ENCODE measurements at places on chromosomes 7 and 10. TPM values are rescaled to one million over a fixed set of nuclear protein-coding genes. Genes with fewer than 3 reads are reported as not detected.

DNA sequence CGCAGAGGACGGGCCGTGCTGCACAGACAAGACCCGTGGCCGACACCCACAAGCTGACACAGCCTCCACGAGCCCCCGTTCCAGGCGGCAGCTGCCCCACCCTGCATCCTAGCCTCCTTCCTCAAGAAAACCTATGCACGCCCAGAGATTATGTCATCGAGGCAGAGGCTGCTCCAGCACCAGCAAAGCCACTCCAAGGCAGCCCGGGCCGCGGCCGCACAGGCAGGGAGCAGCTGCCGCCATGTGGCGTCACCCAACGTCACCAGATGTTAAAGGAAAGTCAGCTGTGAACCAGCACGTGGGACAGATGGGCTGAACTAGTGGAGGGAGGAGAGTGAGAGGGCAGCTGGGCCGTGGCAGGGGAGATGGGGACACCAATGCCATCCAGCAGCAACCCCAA, 59.8 kb downstream of the STK32C start:
- DNase-seq: no peak

DNA sequence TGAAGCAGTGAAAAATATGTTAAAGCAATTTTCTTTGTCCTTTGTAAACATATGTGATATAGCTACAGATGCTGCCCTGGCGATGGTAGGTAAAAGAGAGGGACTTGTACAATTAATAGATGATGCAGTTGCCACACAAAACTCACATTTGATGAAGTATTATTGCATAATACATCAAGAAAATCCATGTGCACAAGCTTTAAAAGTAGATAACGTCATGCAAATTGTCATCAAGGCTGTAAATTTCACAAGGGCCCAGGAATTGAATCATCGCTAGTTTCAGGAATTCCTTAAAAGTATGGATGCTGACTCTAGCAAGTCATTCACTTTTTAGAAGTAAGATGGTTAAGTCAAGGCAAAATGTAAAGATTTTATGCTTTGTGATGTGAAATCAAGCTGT, 10.0 kb downstream of the CYP3A5 start:
- no peak for DNase-seq

DNA sequence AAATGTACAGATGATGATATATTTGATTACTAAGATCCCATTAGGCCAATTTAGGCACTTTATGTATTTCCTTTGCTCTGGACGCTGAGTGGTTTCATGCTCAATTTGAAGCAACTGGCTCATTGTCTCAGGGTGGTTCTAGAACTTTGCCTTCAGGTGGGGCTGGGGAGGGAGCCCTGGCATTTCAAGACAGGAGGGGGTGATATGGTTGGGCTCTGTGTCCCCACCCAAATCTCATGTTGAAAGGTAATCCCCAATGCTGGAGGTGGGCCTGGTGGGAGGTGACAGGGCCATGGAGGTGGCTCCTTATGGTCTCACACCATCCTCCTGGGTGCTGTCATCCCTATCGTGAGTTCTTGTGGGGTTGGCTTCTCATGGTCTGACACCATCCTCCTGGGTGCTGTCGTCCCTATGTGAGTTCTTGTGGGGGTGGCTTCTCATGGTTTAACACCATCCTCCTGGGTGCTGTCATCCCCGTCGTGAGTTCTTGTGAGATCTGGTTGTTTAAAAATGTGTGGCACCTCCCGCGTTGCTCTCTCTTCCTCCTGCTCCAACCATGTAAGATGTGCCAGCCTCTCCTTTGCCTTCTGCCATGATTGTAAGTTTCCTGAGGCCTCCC, 151.5 kb upstream of the KLF6 start:
- no peak for DNase-seq

- DNase-seq: no peak
These were observed 65.3 kb downstream of the FRMPD2 start for GRCh38 chr10:48209241-48209640.

GRCh38 chr10:58237014-58237834, 30.5 kb downstream of the IPMK start:
- no peak for DNase-seq

The HTR5A gene
- total RNA-seq: not detected

- no peak for DNase-seq
These were observed 572.3 kb downstream of the TCERG1L start for GRCh38 chr10:130739016-130739756.

DNA sequence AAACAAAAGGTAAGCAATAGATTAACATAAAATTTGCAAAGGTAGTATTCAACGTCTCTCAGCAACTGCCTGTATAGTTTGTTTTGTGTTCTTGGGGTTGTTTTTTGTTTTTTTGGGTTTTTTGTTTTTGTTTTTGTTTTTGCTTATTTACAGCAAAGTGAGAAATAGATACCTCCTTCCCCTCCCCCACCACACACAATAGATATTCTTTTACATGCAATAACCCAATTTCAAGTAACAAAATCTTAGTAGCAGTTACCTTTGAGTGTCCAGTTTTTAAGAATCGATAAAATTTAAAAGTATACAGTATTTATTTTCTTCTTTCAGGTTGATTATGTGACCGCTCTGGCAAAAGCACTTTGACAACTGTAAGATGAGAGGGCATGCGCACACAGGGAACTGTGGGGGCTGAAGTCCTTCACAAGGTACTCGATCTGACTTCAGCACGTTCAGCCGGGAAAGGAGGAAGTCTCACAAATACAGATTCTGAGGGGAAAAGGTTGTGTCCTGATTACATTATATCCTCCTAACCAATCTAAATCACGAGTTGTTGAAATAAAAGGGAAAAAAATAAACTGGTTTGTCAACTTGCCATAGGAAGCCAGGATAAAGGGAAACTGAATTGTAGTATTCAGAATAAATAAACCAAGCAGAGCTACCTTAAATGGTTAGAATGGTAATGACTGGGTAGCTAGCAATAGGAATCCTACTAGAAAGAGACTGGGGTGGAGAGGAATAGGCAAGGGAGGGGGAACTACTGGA, 47.8 kb downstream of the CPEB3 start:
- DNase-seq: peak; percentile 68

- peak; percentile 18 for DNase-seq
These were observed 473.8 kb downstream of the KCNMA1 start for GRCh38 chr10:77163670-77164348.

- DNase-seq: no peak
These were observed 32.5 kb upstream of the TBX20 start for GRCh38 chr7:35286422-35286821.

DNA sequence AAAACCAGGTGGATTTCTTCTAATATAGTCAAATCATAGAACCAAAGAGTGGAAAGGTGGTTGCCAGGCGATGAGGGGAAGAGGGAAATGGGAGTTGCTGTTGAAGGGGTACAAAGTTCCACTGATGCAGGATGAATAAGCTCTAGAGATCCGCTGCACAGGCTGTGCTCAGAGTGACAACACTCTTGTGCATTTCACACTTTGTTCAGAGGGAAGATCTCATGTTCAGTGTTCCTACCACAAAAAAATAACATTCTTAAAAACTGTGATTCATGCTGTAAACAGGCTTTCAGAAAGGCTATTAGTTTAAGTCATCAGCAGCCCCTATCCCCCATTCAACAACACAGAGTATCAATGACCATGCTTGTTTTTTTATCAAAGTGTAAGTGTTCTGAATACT, 213.8 kb downstream of the COBL start:
- DNase-seq: no peak

GRCh38 chr7:572416-573268, 53.0 kb upstream of the PDGFA start:
- DNase-seq: no peak

DNA sequence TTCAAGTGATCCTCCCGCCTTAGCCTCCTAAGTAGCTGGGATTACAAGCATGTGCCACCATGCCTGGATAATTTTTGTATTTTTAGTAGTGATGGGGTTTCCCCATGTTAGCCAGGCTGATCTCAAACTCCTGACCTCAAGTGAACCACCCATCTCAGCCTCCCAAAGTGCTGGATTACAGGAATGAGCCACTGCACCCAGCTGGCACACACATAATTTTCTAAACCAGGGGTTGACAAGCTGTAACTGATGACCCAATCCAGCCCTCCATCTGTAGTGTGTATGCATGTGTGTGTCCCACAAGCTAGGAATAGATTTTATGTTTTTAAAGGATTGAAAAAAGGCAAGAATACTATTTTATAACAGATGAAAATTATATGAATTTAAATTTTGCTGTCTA, 125.9 kb upstream of the INSYN2A start:
- no peak for DNase-seq

DNA sequence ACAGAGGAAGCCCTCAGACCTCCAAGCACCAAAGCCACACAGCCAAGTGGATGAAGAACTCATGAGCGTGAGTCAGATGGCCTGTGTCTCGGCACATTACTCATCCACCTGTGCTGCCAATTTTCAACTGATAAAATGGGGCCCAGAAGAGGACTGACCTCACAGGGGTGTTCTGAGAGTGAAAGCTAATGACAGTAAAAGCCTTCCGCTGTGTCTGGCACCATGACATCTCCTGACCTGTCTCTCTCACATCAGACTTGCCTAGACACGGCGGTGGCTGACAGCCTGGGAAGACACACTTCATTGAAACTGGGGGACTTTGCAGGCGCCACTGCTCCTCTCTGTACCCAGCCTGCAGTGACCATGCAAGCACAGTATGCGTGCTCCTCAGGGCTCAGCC, 8.3 kb upstream of the SLC18A3 start:
- DNase-seq: no peak

The CALCR gene
- not detected for total RNA-seq

The UCN3 gene
- not detected for total RNA-seq

The ADARB2 gene
- total RNA-seq: 8.0 TPM

The KIAA1217 gene
- total RNA-seq: 25.9 TPM

The PRXL2A gene
- 40.7 TPM for total RNA-seq

DNA sequence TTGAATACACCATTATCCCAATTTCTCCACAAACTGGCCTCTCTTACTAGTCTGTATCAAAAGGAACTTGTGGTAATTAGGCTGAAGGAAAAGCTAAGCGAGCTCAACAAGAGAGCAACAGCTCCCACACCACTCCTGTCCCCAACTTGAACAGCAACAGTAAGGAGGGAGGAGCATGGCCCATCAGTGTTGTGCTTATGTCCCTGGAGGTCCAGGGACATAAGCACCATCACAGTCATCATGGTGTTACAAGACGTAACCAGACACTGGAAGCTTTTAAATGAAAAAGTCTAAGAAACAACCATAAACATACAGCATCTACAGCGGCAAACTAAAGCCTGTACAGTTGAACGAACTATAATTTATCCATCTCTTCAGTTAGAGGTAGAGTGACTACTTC, 989 bp downstream of the ERLIN1 start:
- no peak for DNase-seq

- peak; percentile 69 for DNase-seq
These were observed 81.0 kb upstream of the CACUL1 start for GRCh38 chr10:118835682-118836326.

The C10orf53 gene
- total RNA-seq: not detected

DNA sequence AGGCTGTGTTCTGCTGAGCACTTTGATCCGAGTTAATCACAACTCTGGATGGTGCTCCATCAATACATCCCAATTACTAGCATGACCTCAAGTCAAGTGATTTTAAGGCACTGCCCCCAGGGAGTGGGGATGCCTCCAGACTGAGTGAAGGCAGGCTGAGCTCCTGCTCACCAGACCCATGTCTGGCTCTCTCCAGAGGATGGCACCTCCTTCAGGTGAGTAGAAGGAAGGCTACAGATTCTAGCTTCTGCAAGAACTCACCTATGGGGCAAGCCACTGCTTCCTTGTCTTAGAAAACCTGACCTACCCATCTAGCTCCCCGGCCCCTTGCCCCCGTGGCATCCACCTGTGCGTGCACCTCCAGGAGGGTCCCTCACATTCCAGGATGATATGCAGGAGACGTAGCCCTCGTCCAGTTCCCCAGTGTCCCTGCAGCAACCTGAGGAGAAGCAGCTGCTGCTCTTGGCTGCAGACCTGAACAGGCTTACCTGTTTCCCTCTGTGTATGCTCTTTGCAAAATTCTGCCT, 390.3 kb downstream of the GRID1 start:
- DNase-seq: no peak

Data from body of pancreas (tissue), 4 donors.